ENCODE measurements at places on chromosomes 16 and 17. TPM values are rescaled to one million over a fixed set of nuclear protein-coding genes. Genes with fewer than 3 reads are reported as not detected.

The DDX5 gene
- 1,044 TPM for total RNA-seq

The DNAH17 gene
- total RNA-seq = 0.06 TPM

The RNF222 gene
- not detected for total RNA-seq

The ALOX12 gene
- not detected for total RNA-seq

The CCL14 gene
- 11.5 TPM for total RNA-seq

The KRT33A gene
- not detected for total RNA-seq

The IRX3 gene
- total RNA-seq = 0.25 TPM

The CACNB1 gene
- 2.3 TPM for total RNA-seq

The ZNF385C gene
- total RNA-seq = not detected

The SCNN1B gene
- total RNA-seq = 0.32 TPM

The MARVELD3 gene
- 0.25 TPM for total RNA-seq

The SULT1A4 gene
- 12.6 TPM for total RNA-seq

The MMP28 gene
- total RNA-seq = 11.0 TPM

The MT4 gene
- total RNA-seq = not detected

The SLC5A11 gene
- not detected for total RNA-seq

The ATAD5 gene
- 3.4 TPM for total RNA-seq

The C16orf92 gene
- total RNA-seq = not detected

The RNF112 gene
- total RNA-seq = 0.25 TPM

The OR4D1 gene
- not detected for total RNA-seq

The KRTAP2-3 gene
- total RNA-seq = not detected

The MYH10 gene
- total RNA-seq = 416 TPM

All from bladder microvascular endothelial cell (primary cell).